ENCODE measurements at places on chromosomes 1 and 21. TPM values are rescaled to one million over a fixed set of nuclear protein-coding genes. Genes with fewer than 3 reads are reported as not detected.

Gene DCST1
- not detected for total RNA-seq

DNA sequence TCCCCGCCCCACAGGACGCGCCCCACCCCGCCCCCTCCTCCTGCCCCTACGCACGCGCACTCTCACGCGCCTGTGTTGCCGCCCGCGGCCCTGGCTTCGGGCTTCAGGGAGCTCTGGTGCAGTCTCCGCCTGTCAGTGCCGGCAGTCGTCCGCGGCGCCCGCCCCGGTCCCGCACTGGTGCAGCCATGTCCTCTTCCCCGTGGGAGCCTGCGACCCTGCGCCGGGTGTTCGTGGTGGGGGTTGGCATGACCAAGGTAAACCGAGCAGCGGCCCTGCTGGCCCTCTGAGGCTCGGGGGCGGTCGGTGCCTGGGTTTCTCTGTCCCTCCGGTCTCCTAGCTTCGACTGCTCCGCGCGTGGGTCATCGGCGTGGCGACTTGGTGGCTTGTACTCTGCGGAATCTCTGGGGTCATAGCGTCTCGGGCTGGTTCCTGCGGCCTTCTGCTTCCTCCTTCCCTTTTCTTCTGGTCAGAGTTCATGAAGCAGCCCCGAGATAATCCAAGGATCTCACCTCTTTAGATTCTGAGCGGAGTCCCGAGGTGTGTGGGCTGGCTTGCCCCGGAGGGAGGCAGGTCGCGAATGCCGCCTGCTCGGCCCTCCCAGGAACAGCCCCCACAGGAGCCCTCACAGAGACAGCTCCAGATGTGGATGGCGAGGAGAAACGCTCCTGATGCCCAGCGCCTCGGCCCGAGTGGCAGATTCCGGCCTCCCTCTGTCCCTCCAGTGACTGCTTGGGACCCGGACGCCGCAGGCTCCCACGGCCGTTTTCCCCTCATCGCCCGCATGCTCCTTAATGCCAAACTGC, at the start of gene SCP2:
Gene SCP2, plus strand, starts transcription at position 65 of the 803 bp plus-strand sequence. Its CDS starts 121 bp downstream, at position 186.
- DNase-seq, result no peak

DNA sequence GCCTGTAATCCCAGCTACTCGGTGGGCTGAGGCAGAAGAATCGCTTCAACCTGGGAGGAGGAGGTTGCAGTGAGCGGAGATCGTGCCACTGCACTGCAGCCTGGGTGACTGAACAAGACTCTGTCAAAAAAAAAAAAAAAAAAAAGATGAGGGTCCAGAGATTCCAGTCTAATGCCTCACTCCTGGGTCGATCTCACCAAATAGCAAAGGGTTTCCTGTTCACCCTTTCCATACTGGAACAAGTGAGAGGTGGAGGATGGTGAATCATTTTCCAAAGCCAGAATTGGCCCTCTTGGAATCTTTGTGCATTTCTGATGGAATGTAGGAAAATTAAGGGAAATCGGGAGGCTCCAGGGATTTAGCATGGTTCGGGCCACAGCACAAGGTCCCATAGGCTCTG, 58.1 kb upstream of the ZNF648 start:
- DNase-seq, result no peak

DNA sequence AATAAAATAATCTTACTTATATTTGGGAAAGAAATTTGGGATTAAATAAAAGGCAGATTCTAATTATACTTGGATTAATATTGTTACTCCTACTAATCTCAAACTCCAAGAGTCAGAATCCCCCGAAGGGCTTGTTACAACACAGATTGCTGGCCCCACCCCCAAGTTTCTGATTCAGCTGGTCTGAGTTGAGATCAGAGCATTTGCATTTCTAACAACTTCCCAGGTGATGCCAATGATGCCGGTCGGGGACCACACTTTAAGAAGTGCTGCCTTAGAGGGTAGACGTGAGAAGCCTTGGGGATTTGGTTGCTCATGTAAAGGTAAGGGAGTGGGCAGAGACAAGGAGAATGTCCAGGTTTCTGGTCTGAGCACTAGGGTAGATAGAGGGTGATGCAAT, 47.2 kb downstream of the FMN2 start:
- DNase-seq, result no peak

GRCh38 chr1:90135286-90135685, 140.4 kb downstream of the ZNF326 start:
- no peak for DNase-seq

DNA sequence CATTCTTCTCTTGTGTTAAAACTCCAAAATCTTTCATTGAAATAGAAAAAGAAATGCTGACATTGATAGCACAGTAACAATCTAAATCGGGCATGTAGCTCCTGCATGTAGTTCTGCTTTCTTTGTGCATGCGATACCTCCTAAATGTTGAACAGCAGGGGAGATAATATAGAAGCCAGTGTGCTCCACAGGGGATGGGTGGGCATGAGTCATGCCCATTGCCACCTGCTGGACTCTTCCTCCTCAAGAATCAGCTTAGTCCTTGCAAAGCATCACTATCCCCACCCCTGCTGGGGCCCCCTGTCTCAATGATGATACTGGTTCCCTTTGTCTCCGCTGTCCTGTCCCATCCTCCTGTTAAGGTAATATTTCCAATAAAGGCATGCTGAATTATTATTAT, 203.0 kb downstream of the RWDD3 start:
- no peak for DNase-seq

GRCh38 chr1:88224906-88225305, 459.2 kb upstream of the PKN2 start:
- DNase-seq, result no peak
